ENCODE measurements at places on chromosomes 13 and 19.

DNA sequence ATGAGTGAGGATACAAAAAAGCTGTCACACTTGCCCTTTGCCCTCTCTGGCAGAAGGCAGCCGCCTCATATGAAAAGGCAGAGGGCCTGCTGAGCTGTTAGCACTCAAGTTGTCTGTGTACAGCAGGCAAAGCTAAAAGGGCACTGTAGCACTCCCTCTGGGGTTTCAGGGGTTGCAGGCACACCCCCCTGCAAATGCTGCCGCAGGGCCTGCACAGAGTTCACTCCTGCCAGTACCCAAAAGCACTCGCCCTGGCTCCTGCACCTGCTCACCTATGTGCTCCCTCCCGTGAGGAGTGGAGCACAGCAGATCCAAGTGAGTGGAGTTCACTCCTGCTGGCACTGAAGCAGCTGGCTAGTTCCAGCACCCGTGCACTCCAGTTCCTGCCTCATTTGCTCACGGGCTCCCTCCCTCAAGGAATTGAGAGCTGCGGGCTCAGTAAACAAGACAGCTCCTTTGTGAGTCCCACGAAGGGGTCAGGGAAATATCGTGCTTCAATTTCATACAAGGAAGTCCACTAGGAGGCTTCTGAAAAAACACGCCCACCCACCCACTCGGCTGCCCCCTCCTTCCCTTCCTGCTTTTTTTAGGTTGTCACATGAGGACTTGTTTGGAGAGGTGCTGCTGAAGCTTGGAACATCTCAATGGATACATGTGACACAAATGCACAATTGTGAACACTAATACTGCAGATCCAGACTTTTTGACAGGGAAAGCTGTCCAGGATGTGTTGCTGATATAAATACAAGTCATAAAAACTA is 9.9 kb upstream of the RCBTB2 start:
- DNase-seq: peak; percentile 62

GRCh38 chr19:18029617-18030338 is 21.8 kb downstream of the ARRDC2 start:
- peak; percentile 81 for DNase-seq

DNA sequence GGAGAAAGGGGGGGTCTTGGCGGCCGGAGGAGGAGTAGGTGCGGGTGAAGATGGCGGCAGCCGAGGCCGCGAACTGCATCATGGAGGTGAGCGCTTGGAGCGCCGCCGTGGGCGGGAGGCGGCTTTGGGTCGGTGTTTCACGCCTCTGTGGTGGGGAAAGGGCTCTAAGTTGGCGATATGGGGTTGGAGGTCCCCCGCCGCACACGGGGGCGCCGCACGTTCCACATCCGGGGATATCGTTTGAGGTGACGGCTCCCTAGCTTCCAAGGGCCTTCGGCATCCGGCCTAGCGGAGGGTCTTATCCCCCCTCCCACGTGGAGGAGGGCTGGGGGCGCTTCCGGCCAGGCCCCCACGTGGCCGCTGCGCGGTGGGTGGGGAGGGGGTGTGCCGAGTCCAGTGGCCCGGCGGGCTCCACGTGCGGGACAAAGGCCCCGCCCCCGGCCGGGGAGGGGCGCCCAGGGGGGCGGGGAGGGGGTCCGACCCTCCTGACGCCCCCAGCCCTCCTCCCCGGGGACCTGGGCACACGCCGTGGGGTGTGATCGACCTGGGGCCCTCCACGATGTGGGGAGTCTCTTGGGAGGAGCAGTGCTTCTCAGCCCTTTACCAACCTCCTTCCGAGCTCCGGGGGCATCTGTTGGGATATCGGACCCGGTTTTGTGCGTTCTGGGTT is at the start of gene PRMT1:
Gene PRMT1, plus strand, starts transcription at position 41 of the 670 bp plus-strand sequence. Its CDS starts 10 bp downstream, at position 51.
- peak; percentile 65 for DNase-seq

- peak; percentile 73 for DNase-seq
These were observed 1.5 kb downstream of the EPSTI1 start for GRCh38 chr13:42990291-42991232.

- peak; percentile 11 for DNase-seq
These were observed 3.2 kb downstream of the ERF start for GRCh38 chr19:42251572-42252358.

DNA sequence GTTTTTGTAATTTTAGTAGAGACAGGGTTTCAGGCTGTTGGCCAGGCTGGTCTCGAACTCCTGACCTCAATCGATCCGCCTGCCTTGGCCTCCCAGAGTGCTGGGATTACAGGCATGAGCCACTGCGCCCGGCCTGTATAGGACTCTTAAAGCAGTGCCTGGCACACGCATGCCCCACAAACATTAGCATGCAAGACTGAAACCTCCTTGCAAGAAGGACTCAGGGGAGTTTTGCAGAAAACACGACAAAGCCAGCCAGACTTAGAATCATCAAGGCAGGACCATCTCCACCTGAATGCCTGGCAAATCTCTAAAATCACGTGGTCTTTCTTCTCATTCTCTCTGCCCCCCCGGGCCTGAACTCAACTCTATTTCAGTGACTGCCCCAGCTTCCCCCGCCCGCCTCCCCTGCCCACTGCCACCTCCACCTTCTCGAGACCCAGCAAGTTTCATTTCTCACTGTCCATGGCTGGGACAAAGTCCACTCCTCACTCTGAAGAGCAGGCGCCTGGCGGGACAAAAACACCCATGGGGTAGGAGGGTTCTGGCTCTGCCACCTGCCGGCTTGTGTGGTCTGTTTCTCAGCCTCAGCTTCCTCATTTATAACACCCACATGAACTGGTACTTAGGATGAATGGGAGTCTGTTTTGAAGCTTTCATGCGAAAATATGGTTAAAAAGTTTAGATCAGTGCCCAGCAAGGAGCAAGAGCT is 2.4 kb downstream of the TICAM1 start:
- no peak for DNase-seq

- DNase-seq: no peak
These were observed 32.2 kb downstream of the RCBTB2 start for GRCh38 chr13:48500652-48501197.

DNA sequence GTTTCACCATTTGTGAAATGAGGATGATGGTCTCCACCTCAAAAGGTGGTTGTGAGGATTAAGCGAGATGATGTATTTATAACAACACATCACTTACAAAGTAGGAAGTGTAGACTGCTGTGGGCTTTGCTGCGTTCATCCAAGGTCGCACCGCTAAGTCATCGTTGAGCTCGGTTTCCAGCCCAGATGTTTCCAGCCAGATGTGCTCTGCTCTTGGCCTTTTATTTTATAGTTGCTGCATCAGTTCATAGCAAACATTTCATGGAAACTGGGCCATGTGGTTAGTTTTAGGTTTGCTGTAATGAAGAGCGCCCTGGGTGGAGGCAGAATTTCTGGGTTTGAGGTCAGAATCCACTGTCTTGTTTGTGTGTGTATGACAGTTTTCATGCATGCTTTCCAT is 76.5 kb upstream of the RNF113B start:
- DNase-seq: no peak

- no peak for DNase-seq
These were observed 985.4 kb downstream of the DIAPH3 start for GRCh38 chr13:59178344-59178743.

- DNase-seq: no peak
These were observed 297.8 kb downstream of the OXGR1 start for GRCh38 chr13:96696389-96696900.

GRCh38 chr13:111971891-111972780 is 94.8 kb upstream of the SOX1 start:
- peak; percentile 91 for DNase-seq

GRCh38 chr19:7676376-7676775 is 514 bp upstream of the MCEMP1 start:
- DNase-seq: no peak

DNA sequence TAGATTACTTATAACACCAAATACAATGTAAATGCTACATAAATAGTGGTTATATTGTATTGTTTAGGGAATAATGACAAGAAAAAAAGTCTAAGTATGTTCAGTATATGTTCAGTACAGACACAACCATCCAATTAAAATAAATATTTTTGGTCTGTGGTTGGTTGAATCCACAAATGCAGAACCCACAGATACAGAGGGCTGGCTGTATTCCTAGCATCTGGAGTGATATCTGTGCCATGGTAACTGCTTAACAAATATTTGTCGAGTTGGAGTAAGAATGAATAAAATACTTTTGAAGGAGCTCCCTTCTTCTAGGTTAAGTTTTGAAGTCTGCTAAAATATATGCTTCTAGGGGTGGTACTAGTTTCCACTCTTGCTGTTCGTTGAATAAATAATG is 241.0 kb downstream of the KLF5 start:
- no peak for DNase-seq

DNA sequence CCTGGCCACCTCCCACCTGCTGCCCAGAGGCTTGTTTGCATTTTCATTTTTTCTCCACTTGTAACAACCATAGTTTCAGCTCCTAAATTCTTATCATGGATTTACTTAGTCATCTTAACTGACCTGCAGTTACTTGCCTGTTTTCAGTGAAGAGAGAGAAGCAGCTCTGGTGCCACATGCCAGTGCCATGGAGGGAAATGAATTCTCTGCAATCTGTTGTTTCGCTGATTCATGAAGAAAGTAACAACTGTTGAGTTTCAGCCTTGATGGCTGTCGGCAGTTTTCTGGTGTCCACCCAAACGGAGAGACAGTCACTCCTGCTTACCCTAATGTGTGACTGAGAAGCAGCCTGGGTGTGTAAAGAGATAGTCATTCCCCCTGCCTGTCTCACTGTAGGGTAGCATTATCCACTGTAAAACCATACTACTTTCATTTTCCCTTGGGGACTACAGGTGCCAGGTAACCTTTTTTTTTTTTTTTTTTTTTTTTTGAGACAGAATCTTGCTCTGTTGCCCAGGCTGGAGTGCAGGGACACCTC is 116.1 kb downstream of the DNAJC3 start:
- DNase-seq: no peak
